Osteoblast (primary cell): ENCODE measurements at places on chromosomes 1 and 21.

GRCh38 chr1:30371179-30371788, 352.1 kb downstream of the MATN1 start:
- no peaks in the 10 kb centered on the region for H3K4me1 ChIP-seq
- H3K36me3 ChIP-seq, result no peaks in the 10 kb centered on the region
- H3K4me3 ChIP-seq, result no peak overlapping the region
- H3K27ac ChIP-seq, result no peak overlapping the region
- DNase-seq, result peak; percentile 60
- peaks cover 3% of the 10 kb centered on the region for H3K27me3 ChIP-seq

- DNase-seq, result peak; percentile 53
- H3K4me3 ChIP-seq, result no peak overlapping the region
- no peak overlapping the region for H3K27ac ChIP-seq
- H3K36me3 ChIP-seq, result no peaks in the 10 kb centered on the region
- no peaks in the 10 kb centered on the region for H3K4me1 ChIP-seq
These were observed 53.8 kb upstream of the CFAP126 start for GRCh38 chr1:161421456-161421855.

DNA sequence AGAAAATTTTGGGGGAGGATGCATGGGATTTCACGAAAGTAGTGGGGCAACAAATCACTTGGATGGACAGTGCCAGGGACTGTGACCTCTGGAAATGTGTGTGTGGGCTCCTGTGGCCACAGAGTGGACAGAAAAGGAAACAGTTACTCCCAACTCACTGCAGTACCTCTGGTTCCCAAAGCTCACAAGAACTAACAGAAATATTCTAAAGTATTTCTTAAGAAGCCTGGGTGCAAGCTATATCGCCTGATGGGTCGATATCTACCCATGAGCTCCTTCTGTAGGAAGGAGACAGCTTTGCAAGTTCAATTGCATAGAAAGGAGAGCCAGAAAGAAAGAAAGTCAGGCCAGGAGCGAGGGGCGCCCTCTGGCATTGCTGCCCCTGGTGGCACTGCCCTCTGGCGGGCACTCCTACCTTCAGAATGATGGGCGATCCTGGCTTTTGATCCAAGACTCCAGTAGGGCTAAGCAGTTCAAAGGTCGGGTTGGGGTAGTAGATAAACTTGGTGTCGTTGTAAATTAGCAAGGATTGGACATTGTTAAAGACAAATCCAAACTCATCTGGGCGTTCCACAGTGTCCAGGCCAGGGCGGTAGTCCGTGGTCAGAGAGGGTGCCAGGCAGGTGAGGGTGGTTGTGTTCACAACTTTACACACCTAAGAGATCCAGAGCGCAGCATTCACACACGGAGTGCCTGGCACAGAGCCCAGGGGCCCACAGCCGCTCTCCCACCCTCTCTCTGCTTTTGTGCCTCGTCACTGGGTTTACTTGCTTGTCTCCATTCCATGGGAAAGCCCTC, 134.7 kb upstream of the CD34 start:
- H3K4me1 ChIP-seq, result peaks cover 9% of the 10 kb centered on the region
- no peak overlapping the region for H3K27ac ChIP-seq
- no peaks in the 10 kb centered on the region for H3K36me3 ChIP-seq
- no peaks in the 10 kb centered on the region for H3K27me3 ChIP-seq
- no peak for DNase-seq

- peak overlapping the region; percentile 98 for H3K27ac ChIP-seq
- peak overlapping the region; percentile 92 for H3K4me3 ChIP-seq
- H3K36me3 ChIP-seq, result no peaks in the 10 kb centered on the region
- H3K4me1 ChIP-seq, result peaks cover 19% of the 10 kb centered on the region
These were observed 756 bp downstream of the RLF start for GRCh38 chr1:40161888-40162397.

DNA sequence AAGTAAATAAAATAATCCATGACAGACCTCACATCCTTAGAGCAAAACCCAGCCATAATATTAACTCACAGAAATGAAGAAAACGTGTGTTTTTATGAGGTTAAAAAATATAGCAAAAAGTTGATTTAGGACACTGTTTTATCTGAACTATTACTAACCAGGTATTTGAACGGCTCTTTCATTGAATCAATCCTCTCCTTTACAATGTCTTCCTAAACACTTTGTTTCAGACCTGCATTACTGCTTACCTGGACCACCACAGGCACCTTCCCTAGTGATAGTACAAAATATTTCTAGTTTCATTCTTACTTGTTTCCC, 25.0 kb downstream of the TBX15 start:
- H3K4me1 ChIP-seq, result peaks cover 32% of the 10 kb centered on the region
- DNase-seq, result no peak

DNA sequence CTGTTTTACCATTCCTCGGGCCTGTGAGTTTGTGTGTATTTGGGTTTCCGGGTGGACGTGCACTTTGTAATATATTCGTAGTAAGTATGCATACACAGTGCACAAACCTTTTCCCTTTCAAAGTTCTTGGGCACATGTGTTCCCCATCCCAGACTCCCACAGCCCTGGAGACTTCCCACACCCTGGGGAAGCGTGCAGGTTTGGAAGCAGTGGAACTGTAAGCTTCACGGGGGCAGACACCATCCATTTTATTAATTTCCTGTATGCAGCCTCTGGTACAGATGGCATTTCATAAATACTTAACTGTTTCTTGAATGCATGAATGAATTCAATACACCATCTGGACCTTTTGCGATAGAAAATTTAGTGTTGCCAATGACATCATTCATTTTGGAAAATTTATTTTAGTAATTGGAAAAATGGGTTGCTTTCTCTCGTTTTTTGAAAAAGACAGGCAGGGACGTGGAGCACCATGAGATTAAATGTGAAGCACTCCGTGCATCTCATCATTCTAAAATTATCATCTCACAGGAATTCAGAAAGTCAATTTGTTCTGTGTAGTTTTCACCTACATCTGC, 10.8 kb downstream of the ETS2 start:
- H3K36me3 ChIP-seq, result peaks cover 70% of the 10 kb centered on the region
- H3K27ac ChIP-seq, result no peak overlapping the region
- H3K4me3 ChIP-seq, result no peak overlapping the region
- peaks cover 22% of the 10 kb centered on the region for H3K4me1 ChIP-seq

DNA sequence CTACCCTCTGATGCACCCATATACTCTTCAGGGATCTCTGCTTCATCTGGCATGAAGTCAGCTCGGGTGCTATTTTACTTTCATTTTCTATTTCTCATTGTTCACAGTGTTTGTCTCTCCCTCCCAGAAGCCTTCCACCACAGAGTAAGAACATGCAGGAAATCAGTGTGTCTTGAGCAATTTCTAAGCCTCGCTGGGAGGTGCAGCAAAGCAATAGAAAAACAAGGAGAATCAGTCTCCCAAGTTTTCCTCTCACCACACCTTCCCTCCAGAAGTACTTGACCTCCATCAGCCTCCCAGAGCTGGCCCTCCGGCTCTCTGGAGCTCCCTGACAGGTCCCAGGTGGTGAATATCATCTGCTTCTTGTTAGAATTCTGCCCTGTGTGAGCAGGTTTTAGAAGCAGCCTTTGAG, 594.7 kb upstream of the CAMK1G start:
- H3K27ac ChIP-seq, result no peak overlapping the region
- H3K4me1 ChIP-seq, result no peaks in the 10 kb centered on the region
- no peaks in the 10 kb centered on the region for H3K27me3 ChIP-seq

DNA sequence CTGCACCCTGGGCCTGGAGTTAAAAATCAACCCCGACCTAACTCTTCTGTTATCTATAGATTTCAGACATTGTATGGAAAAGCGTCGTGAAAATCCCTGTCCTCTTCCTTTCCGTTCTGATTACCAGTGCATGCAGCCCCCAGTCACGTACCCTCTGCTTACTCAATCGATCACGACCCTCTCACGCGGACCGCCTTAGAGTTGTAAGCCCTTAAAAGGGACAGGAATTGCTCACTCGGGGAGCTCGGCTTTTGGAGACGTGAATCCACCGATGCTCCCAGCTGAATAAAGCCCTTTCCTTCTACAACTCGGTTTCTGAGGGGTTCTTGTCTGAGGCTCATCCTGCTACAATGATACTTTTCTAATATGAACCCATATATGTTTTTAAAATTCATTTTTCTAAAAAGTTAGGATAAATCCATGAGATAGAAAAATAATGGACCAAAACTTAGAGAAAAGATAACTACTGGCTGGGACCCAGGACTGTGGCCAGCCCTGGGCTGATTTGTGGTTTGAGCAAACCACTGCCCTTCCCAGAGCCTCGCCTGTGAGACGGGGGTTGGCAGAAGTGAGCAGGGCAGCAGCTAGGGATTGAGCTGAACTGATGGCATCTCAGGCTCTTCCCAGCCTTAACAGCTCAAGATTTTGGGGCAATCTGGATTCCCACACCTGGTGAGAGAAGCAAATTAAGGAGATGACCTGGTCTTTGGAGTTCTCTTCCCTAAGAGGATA, 5.0 kb downstream of the UQCRHL start:
- H3K27me3 ChIP-seq, result no peaks in the 10 kb centered on the region
- no peaks in the 10 kb centered on the region for H3K36me3 ChIP-seq
- no peak overlapping the region for H3K4me3 ChIP-seq
- no peak overlapping the region for H3K27ac ChIP-seq

DNA sequence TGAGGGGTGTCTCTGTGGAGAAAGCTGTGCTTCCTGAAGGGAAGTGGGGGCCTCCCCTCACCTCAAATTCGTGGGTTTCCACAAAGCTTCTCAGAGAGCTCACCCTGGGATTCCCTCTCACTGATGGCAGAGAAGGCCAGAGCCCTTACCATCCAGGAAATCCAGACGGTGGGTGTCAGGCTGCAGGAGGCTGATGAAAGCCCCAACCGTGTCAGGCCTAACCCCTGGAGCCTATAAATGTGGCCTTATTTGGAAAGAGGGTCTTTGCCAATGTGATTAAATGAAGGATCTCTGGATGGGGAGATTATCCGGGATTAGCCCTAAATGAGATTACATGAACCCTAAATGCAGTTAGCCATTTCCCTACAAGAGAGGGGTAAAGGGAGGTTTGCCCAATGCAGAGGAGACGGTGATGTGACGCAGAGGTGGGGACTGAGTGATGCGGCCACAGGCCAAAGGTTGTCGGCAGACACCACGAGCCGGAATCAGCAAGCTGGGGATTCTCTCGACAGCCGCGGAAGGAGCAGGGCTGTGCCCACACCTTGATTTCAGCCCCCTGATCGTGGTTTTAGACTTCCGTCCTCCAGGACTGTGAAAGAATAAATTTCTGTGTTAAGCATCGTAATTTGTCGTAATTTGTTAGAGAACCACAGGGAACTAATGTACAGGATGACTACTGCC, 82.6 kb downstream of the TOMM20 start:
- peak; percentile 18 for DNase-seq
- H3K27ac ChIP-seq, result peak overlapping the region; percentile 18
- H3K27me3 ChIP-seq, result no peaks in the 10 kb centered on the region

DNA sequence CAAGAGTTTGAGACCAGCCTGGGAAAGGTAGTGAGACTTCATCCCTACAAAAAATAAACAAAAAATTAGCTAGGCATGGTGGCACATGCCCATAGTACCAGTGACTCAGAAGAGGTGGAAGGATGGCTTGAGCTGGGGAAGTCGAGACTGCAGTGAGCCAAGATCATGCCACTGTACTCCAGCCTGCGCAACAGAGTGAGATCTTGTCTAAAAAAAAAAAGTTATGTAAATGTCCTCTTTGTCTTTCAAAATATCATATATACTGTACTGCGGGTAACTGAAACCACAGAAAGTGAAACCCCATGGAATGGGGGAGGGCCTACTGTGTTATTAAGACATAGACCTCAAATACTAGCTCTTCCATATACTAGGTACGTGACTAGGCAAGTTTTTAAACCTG, 20.8 kb downstream of the ACADM start:
- peaks cover 19% of the 10 kb centered on the region for H3K36me3 ChIP-seq
- no peaks in the 10 kb centered on the region for H3K4me1 ChIP-seq
- H3K27ac ChIP-seq, result no peak overlapping the region
- no peak for DNase-seq

DNA sequence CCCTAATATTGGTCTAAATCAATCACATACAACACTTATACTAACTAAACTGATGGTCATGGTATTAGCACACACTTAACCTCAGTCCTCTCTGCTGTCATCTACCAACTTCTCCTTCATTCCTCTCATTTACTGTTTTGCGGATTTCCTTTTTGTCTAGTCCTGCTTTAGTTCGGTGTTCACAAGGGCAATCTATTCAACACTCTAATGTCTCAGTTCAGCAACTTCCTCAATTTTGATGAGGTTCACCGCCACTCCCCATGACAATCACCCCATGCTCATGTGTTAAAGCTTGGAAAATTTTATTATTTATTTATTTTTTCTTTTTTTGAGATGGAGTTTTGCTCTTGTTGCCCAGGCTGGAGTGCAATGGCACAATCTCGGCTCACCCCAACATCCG, 301.1 kb downstream of the PTPRC start:
- no peak overlapping the region for H3K4me3 ChIP-seq
- no peaks in the 10 kb centered on the region for H3K36me3 ChIP-seq
- peaks cover 3% of the 10 kb centered on the region for H3K4me1 ChIP-seq
- H3K27ac ChIP-seq, result no peak overlapping the region
- no peak for DNase-seq
- H3K27me3 ChIP-seq, result no peaks in the 10 kb centered on the region

GRCh38 chr1:5597991-5598823, 394.0 kb downstream of the NPHP4 start:
- no peaks in the 10 kb centered on the region for H3K4me1 ChIP-seq
- H3K27ac ChIP-seq, result no peak overlapping the region
- H3K27me3 ChIP-seq, result no peaks in the 10 kb centered on the region
- no peaks in the 10 kb centered on the region for H3K36me3 ChIP-seq
- H3K4me3 ChIP-seq, result no peak overlapping the region

DNA sequence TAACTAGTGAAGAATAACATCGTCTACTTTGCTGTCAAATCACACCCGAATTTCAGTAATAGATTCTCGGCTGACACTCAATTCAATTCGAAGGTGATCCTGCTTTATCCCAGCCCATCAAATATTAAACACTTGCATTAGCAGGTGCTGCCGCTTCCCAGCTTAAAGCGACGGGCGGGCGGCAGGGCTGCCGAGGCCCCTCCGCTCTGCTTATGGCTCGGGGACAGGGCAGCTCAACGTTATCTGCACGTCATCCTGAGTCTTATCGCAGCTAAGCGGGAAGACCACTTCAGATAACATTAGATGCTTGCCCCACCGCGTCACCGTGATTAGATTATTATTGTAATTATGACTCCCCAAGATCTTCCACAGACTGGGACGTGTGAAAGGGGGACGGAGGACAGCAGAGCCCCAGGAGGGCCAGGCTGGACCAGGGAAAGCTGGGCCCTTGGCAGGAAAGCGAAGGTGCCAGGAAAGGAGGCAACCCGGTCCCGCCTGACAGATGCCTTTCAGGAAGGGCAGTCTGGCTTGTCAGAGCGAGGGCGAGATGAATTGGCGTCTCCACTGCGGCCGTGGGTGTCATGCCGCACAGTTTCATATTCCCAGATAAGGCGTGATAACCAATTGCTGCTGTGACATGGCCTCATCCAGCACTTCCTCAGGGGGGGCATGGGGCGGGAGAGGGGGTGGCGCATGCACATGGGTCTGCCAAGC, 37.0 kb downstream of the DMAP1 start:
- no peak overlapping the region for H3K4me3 ChIP-seq
- H3K4me1 ChIP-seq, result no peaks in the 10 kb centered on the region
- no peak overlapping the region for H3K27ac ChIP-seq
- no peak for DNase-seq
- no peaks in the 10 kb centered on the region for H3K27me3 ChIP-seq

GRCh38 chr1:159196543-159196942, 8.1 kb upstream of the ACKR1 start:
- H3K27me3 ChIP-seq, result peaks cover 5% of the 10 kb centered on the region
- H3K4me3 ChIP-seq, result no peak overlapping the region
- no peak overlapping the region for H3K27ac ChIP-seq
- no peak for DNase-seq
- H3K4me1 ChIP-seq, result no peaks in the 10 kb centered on the region
